ENCODE measurements at places on chromosomes 13 and 19.
A peak's percentile ranks its signal among the peaks of the same experiment; 100 is the strongest.

DNA sequence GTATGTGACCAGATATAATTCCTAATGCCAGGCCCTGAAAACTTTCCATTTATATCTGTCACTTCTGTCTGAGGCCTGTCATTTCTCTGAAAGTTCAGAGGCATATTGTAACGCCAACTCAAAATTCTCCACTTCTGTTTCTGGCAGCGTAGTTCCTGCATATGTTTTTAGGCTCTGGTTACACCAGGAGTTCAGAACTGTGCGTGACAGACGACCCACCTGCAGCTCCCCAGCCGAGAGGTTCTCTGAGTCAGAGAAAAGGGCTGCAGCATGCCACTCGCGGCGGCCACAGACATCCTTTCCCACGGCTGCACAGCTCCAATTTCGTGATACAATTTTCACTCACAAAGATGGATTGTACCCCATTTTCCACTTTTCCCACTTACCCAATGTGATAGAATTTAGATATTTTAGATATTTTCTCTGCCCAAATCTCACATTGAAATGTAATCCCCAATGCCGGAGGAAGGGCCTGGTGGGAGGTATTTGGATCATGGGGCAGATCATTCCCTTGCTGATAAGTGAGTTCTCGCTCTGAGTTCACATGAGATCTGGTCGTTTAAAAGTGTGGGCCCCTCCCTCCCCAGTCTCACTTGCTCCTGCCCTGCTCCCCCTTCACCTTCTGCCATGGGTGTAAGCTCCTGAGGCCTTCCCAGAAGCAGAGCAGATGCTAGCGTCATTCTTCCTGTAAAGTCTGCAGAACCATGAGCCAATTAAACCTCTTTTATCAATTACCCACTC, 308.1 kb downstream of the LIG4 start:
- DNase-seq: no peak

- no peak for DNase-seq
Measured at GRCh38 chr13:31850041-31850555, 110.8 kb downstream of the RXFP2 start.

DNA sequence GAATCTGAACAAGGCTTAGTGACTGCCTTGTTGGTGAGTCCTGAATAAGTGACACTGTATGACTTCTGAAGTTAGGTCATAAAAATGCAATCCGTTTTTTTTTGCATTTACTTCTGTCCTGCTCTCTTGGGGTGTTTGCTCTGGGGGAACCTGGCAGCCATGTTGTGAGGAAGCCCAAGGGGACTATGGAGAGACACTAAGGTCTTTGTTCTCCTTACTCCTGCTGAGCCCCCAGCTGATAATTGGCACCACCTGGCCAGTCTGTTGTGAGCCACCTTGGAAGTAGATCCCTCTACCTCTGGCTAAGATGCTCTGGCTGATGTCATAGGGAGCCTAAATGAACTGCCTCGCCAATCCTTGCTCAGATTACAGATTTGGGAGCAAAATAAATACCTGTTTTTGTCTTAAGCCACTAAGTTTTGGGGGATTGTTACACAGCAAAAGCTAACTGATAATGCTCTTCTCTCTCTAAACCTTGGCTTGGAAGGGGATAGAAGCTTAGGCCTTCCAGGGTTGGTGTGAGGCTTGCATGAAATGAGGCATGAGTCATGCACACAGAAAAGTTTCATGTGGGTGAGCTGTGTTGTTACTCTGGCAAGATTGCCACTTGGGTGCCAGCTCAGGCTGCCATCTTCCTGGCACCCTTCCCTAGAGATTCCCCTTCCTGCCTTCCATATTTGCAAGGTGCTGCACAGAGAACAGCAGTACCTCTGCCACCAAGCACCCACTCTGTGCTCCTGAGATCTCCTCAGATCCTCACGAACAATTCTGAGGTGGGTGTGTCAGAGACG, 10.1 kb downstream of the TUBB4A start:
- DNase-seq: no peak

- peak; percentile 71 for DNase-seq
Measured at GRCh38 chr19:17097593-17098126, 22.1 kb downstream of the MYO9B start.

DNA sequence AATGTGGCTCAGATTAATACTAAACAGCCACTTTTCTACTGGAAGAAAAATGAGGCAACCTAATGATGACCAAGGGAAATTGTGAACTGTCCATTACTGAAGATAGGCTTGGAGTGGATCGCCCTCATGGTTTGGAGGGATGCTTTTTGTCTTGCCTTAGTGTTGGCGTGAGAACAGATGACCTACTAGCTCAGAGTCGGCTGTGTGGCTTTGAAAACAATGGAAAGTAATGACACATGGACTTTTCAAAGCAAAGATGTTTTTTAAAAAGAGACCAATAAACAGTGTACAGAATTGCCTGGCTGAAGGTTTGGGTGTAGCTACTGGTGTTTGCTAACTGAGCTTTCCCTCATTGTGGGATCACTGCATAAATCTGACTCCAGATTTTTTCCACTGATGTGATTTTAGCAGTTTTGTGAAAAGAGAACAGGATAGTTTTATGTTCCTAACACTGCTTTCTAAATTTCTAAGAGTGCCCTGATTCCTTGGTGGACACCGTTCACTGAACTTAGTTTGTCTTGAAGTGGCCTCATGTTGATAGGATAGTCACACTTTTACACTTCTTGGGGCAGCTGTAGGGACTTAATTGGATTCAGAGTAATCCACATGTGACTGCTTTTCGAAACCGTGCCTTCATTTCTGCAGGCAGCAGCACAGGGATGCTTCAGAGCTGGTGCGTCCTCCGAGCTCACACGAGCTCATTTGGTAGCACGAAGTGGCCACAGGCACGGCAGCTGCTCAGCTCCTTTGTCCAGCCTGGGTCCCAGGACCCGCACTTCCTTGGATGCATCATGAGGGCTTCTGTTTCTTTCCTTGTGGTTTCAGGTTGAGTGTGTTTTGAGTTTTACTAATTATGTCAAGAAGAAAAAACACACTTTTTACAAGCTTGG, 4.3 kb downstream of the CEBPG start:
- no peak for DNase-seq

DNA sequence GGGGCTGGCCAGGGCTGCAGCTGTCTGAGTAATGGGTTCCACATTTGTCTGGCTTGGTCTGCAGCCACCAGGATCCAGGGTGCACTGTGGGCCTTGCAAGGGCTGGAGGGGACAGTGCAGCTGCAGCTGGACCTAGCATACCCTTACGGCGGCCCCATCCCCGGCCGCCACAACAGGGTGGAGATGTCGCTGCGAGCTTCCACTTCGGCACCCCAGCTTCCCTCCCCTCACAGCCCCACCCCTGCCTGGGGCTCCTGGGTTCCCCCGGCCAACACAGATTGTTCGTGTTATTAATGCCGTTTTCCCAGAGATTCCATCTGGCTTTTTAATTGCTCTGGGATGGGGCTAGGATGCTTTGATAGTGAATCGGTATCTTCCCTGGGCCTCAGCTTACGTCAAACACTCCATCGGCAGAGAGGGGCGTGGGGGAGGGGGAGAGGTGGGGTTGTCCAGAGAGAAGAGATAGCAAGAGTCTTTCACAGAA, 5.8 kb downstream of the CEBPA start:
- no peak for DNase-seq

DNA sequence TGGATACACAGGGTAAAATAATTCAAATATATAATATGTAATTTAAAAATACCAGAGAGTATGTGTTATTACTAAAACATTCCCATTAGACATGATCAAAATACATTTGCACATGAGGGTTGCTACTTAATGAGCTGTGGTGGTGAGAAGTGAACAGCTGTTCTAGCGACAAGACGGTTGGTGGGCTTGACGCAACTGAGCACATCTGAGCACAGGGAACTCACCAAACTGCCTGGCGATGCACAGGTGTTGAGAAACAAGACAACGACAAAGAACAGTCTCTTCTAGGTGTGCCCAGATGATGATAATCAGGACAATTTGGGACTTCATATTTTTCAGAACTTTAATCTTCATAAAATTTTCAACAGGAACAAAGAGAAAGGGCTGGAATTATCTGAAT, 555.1 kb upstream of the SGCG start:
- no peak for DNase-seq

GRCh38 chr13:84923831-84924230, 875.4 kb downstream of the SLITRK6 start:
- no peak for DNase-seq

DNA sequence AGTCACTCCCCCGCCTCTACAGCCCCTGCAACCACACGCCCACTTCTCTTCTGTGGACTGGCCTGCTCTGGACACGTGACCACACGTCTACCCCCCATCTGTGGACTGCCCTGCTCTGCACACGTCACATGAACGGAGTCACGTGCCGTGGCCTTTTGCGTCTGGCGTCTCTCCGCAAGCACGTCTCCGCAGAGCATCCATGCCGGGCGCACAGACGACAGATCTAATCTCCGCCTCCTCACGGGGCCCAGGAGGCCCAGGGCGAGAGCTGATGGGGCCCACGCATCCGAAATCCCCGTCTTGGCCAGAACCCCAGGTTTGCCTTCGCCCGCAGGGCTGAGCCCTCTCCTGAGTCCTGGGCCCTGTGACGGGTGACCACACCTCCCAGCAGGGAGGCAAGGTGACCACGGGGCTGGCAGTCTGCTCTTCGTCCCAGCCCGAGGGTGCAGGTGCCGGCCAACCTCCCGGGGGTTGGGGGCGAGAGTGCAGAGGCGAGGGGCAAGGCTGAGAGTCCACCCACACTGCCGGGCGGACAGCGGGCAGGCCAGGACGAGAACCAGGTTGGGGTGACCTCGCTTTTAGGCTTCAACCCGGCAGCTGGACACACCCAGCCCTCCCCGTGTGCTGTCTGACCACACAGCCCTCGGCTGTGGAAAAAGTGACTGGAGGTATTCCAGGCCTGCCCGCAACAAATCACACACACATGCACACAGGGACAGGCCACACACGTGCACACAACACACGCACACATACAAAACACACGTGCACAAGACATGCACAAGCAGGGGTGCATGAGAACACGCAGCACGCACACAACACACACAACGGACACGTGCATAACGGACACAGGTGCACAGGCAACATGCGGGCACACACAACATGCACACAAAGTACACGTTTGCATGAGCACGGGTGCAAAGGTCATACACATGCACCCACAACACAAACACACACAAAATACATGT, 3.9 kb downstream of the SBNO2 start:
- DNase-seq: no peak

- no peak for DNase-seq
Measured at GRCh38 chr13:94323764-94324758, 155.4 kb downstream of the DCT start.

DNA sequence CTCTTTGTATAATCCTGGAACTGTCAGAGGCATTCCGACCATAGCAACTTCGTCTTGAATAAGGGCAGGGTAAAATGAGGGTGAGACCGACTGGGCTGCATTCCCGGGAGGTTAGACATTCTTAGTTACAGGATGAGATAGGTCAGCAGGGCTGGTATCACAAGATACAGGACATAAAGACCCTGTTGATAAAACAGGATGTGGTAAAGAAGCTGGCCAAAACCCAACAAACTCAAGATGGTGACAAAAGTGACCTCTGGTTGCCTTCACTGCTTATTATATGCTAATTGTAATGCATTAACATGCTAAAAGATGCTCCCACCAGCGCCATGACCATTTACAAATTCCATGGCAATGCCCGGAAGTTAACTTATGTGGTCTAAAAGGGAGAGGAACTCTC, 27.7 kb upstream of the MBNL2 start:
- DNase-seq: no peak

GRCh38 chr19:12642506-12642905, 24.0 kb downstream of the MAN2B1 start:
- DNase-seq: no peak

GRCh38 chr19:45016388-45017314, 15.4 kb downstream of the RELB start:
- DNase-seq: peak; percentile 86

DNA sequence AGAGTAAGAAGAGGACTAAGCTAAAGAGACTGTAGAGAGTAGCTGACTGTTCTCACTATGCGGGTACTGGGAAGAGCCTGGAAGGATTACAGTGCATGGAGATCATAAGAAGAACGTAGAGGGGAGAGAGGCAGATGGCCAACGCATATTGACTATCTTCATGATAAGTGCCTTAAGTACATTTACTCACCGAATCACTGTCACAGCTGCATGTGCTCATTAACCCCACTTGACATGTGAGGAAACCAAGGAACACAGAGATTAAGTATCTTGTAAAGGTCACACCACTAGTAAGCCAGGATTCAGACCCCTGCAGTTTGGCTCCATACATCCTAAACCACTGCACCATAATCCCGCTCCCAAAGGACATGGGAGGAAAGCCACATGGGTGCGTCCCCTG, 34.1 kb downstream of the SMAD9 start:
- no peak for DNase-seq

DNA sequence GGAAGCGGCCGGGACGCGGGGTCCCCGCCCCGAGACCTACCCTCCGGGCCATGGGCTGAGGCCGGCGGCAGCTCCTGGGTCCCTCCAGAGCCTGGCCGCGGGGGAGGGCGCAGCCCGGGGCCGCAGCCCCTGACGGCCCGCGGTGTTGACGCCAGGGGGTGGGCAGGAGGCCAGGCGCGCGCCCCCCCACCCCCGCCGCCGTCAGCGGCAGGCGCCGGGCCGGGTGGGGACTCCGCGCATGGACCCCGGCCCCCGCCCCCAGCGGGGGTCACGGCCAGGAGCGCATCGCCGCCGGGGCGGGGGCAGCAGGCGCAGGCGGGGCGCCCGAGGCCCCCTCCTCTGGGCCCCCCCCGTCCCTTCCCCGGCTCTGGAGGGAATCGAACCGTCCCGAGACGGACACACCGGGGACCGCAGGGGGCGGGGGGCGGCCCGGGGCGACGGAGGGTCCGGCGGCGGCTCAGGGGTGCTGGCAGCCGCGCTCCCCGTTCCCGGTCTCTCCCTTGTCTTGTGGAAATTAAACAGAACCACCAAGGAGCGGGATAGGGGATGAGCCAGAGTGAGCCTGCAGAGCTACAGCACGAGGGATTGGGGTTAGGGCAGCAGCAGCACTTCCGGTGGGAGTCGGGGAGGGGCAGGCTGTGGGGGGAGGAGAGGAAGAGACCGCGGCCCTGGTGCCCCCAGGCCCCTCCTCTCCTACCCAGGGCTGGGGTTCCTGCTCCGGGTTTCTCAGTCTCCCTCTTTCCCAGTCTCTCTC, at the start of gene MEIS3:
TSS of gene MEIS3 (minus strand) at position 498 of the 754 bp plus-strand sequence. CDS start at position 52, 446 bp downstream.
- peak; percentile 14 for DNase-seq

DNA sequence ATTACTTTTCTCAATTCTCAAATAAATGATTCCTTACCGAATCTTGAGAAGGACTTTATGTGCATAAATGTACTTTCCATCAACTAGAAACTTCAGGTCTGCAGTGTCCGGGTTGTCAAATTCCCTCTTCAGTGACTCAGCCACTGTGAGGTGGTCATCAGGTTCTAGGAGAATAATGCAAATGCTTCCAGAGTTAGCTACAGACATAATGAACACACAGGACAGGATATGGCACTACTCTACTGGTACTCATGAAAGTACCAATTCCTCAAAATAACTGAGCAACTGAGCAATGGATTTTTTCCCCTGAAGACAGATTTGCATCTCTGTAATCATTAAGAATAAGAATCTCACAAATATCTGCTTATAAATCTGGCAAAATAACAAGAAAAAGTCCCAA, 31.2 kb downstream of the RCBTB2 start:
- peak; percentile 34 for DNase-seq

- DNase-seq: no peak
Measured at GRCh38 chr19:28169168-28169887, 1043.6 kb downstream of the UQCRFS1 start.

- DNase-seq: no peak
Measured at GRCh38 chr19:722553-723101, 13.9 kb downstream of the PALM start.

GRCh38 chr13:67232384-67232783, 2.2 kb upstream of the PCDH9 start:
- no peak for DNase-seq

GRCh38 chr19:32373585-32374295, 28.3 kb downstream of the ZNF507 start:
- DNase-seq: peak; percentile 39

GRCh38 chr13:100984085-100984705, 309.6 kb upstream of the TMTC4 start:
- no peak for DNase-seq
